Naive thymus-derived CD8-positive, alpha-beta T cell (primary cell): ENCODE measurements at places on chromosomes 16 and 17.

DNA sequence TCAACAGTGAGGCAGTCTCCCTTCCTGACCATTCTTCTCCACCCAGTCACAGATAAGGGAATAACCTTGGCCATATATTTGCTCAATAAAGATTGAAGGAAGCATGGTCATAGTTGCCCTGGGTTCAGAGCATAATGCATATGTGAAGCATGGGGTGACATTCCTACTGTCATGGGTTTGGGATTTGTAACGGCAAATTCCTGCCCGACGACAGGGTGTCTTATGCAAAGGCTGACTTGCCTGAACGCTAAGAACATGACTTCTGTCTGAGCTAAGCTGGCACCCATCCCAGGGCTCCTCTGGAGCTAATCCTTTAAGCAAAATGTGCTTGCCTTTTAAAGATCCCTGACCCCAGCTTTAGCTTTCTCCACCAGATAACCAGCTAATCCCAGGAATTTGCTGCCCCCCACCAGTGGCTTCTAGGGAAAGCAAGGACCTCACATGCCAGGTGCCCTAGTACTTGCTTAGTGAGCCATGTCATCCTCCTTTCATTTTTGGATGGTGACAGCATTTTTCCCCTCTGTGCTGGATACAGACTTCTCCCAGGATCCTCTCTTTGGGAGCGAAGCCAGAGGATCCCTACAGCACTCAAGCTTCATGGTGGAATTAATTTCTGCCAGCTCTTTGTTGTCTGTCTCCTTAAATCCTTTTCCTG, 11.7 kb downstream of the SLC7A6OS start:
- H3K27ac ChIP-seq: no peak overlapping the region
- peaks cover 30% of the 10 kb centered on the region for H3K36me3 ChIP-seq
- DNase-seq: no peak

- peak overlapping the region; percentile 74 for H3K27ac ChIP-seq
- peak overlapping the region; percentile 62 for H3K4me3 ChIP-seq
- H3K27me3 ChIP-seq: no peaks in the 10 kb centered on the region
Measured at GRCh38 chr17:35467824-35468223, 19.3 kb upstream of the SLFN13 start.

DNA sequence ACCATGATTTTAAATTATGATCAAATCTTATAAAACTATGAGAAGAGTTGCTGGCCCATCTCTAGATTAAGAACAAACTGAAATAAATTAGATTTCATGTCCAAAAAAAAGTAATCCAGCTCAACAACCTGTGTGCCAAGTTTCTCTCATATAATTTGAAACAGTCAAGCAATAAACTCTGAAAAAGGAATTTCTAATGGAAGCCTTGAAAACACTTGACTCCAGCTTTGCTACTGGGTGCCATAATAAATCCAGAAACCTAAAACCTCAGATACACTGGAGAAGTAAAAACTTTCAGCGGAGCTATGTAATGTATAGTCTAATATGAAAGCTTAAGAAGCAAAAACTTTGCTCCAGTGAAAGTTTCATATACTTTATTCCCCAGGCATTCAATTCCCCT, 25.5 kb downstream of the RPGRIP1L start:
- H3K27me3 ChIP-seq: no peaks in the 10 kb centered on the region
- H3K4me3 ChIP-seq: no peak overlapping the region
- peaks cover 16% of the 10 kb centered on the region for H3K36me3 ChIP-seq
- no peak for DNase-seq

- no peaks in the 10 kb centered on the region for H3K27me3 ChIP-seq
- H3K4me1 ChIP-seq: peaks cover 34% of the 10 kb centered on the region
- H3K36me3 ChIP-seq: no peaks in the 10 kb centered on the region
- DNase-seq: peak; percentile 37
Measured at GRCh38 chr16:70696952-70697593, 11.2 kb upstream of the MTSS2 start.

DNA sequence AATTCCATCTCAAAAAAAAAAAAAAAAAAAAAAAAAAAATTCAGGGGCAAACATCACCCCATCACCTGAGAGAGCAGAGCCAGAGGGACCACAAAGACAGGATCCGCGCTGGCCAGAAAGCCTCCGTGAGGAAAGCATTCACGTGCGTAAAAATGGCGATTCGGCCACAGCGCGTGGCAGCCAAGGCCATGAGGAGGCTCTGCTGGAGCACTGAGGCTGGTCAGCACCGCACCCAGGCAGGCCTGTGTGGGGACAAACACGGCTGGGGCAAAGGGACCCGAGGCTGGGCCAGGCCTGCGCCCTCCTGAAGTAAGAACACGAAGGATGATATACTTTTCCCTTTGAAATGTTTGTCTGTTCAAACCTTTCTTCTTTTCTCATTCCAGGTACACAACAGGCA, 45.2 kb downstream of the MAP1LC3B start:
- no peak overlapping the region for H3K27ac ChIP-seq
- peaks cover 22% of the 10 kb centered on the region for H3K4me1 ChIP-seq
- DNase-seq: no peak

- H3K4me3 ChIP-seq: peak overlapping the region; percentile 65
- no peaks in the 10 kb centered on the region for H3K27me3 ChIP-seq
- H3K27ac ChIP-seq: no peak overlapping the region
- H3K4me1 ChIP-seq: peaks cover 25% of the 10 kb centered on the region
Measured at GRCh38 chr17:32558997-32559650, 72.3 kb downstream of the CDK5R1 start.

DNA sequence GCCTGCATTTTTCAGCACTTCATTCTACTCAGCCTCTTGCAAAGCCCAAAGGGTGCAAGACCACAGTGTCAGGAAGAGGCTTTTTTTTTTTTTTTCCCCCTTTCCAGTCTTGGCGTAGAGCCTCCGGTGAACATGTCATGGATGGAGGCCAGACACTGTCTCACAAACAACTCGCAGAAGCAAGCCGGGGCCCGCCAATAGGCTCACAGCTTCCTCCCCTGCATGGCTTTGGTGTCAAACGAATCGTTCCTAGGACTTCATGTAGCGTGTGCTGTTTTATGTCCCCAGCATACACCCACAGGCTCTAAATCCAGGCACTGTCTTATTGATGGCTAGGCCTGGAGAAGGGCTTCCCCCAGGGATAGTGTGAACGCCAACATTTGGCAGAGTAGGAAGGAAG, 457.7 kb upstream of the MAF start:
- H3K4me3 ChIP-seq: no peak overlapping the region
- no peaks in the 10 kb centered on the region for H3K4me1 ChIP-seq
- peaks cover 2% of the 10 kb centered on the region for H3K27me3 ChIP-seq
- H3K36me3 ChIP-seq: no peaks in the 10 kb centered on the region

GRCh38 chr16:75750528-75750927, 24.2 kb upstream of the CPHXL start:
- H3K4me1 ChIP-seq: no peaks in the 10 kb centered on the region
- no peak for DNase-seq
- peaks cover 17% of the 10 kb centered on the region for H3K27me3 ChIP-seq
- H3K27ac ChIP-seq: no peak overlapping the region
- H3K4me3 ChIP-seq: no peak overlapping the region

GRCh38 chr16:11384184-11384955, 39.1 kb downstream of the RMI2 start:
- no peak for DNase-seq
- peaks cover 1% of the 10 kb centered on the region for H3K4me1 ChIP-seq
- H3K27me3 ChIP-seq: no peaks in the 10 kb centered on the region
- H3K36me3 ChIP-seq: peaks cover 14% of the 10 kb centered on the region
- no peak overlapping the region for H3K4me3 ChIP-seq

DNA sequence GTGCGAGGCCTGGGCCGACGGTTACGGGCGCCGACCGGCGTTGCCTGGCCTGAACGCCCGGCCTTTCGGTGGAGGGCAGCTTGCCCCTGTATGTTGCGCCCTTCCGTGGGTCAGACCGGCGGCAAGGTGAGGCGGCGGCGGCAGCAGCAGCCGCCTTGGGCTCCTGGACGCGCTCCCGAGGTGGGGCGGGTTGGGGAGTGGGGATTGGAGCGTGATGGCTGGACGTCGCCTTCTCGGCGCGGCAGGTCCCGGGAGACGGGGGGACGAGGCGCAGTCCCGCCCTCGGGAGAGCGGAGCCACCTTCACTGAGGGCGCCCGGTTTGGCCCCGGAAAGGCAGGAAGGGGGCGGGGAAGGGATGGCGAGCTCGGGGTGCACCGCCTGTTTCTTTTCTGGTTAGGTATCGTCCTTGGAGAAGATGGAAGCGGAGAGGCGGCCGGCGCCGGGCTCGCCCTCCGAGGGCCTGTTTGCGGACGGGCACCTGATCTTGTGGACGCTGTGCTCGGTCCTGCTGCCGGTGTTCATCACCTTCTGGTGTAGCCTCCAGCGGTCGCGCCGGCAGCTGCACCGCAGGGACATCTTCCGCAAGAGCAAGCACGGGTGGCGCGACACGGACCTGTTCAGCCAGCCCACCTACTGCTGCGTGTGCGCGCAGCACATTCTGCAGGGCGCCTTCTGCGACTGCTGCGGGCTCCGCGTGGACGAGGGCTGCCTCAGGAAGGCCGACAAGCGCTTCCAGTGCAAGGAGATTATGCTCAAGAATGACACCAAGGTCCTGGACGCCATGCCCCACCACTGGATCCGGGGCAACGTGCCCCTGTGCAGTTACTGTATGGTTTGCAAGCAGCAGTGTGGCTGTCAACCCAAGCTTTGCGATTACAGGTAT, 671 bp downstream of the DGKE start:
- peak overlapping the region; percentile 95 for H3K27ac ChIP-seq
- peaks cover 70% of the 10 kb centered on the region for H3K4me1 ChIP-seq
- H3K36me3 ChIP-seq: peaks cover 38% of the 10 kb centered on the region
- peak overlapping the region; percentile 96 for H3K4me3 ChIP-seq

GRCh38 chr17:64256913-64257807, 5.9 kb downstream of the TEX2 start:
- no peaks in the 10 kb centered on the region for H3K27me3 ChIP-seq
- H3K27ac ChIP-seq: no peak overlapping the region
- peaks cover 26% of the 10 kb centered on the region for H3K4me1 ChIP-seq
- H3K36me3 ChIP-seq: peaks cover 6% of the 10 kb centered on the region
- DNase-seq: no peak

- peak overlapping the region; percentile 45 for H3K27ac ChIP-seq
- peak overlapping the region; percentile 67 for H3K4me3 ChIP-seq
- peak; percentile 72 for DNase-seq
- peaks cover 92% of the 10 kb centered on the region for H3K4me1 ChIP-seq
- no peaks in the 10 kb centered on the region for H3K27me3 ChIP-seq
- peaks cover 12% of the 10 kb centered on the region for H3K36me3 ChIP-seq
Measured at GRCh38 chr16:68074850-68075555, 10.2 kb upstream of the NFATC3 start.

GRCh38 chr16:17177959-17178905, 292.5 kb downstream of the XYLT1 start:
- no peaks in the 10 kb centered on the region for H3K27me3 ChIP-seq
- no peak overlapping the region for H3K27ac ChIP-seq
- DNase-seq: no peak
- peaks cover 20% of the 10 kb centered on the region for H3K36me3 ChIP-seq
- peaks cover 19% of the 10 kb centered on the region for H3K4me1 ChIP-seq
- H3K4me3 ChIP-seq: no peak overlapping the region

DNA sequence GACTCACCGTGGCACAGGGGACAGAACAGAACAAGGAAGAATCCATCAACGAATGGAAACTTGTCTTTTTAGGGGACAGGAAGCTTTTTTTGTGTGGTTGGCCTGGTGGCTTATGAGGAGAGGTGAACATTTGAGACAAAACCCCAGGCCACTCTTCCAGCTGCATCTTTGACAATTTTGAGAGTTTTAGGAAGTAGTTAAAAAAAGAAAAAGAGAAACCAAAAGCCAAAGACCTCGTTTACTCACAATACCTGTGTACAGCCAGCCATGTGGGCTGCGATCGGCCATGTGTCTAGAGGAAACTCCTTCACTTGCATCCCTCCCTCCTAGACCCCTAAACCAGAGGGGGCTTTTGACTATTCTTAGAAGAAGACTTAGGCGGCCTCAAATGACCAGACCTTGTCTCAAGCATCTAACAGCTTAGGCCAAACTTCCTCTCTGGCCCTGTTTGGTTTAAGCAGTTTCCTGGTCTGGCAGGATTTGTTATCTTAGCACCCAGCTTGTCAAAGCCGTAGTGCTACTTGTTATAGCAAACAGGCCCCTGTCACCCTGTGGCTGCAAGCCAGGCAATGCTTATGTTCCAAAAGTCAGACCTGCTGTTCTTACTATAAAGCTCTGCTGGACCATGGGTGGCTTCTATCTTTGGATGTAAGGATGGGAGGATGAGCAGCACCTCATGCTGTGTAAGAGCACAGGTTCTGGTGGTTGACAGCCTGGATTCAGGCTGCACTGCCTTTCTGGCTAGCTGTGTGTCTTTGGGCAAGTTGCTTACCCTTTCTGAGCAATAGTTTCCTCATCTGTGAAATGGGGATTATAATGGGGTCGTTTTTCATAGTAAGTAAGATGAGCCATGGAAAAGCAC, 17.7 kb downstream of the KSR1 start:
- peak; percentile 39 for DNase-seq
- H3K36me3 ChIP-seq: no peaks in the 10 kb centered on the region
- peaks cover 72% of the 10 kb centered on the region for H3K4me1 ChIP-seq
- peak overlapping the region; percentile 94 for H3K27ac ChIP-seq
- no peaks in the 10 kb centered on the region for H3K27me3 ChIP-seq

DNA sequence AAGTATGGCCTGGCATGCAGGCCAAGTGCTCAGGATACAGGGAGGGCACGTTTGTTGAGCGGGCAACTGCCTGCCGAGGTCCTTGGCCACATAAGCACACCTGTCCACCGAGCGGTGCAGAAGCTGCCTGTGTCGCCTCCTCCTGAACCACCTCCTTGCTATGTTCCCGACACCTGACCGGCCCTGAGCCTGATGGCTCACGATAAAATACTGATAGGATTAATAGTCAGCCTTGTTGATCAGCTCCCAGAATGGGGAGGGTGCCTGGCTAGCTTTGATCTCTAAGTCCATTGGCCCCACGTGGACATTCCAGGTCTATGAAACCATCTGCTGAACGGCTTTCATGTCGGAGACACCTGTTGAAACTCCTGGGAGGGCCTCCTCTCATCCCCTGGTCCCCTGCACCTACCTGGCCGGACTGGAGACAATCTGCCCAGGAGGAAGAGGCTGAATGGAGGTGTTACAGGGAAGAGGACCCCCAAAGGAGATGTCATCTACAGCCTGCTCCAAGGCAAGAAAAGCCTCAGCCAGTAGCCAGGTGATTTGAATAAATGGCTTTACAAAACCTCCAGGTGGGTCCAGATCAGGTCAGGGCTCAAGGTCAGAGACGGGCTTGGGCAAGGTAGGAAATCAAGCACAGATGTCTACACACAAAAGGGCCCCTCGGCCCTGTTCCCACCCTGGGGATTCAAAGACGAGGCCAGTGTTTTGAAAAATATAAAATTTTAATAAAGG, 33.4 kb downstream of the AXIN2 start:
- no peaks in the 10 kb centered on the region for H3K27me3 ChIP-seq
- H3K27ac ChIP-seq: no peak overlapping the region
- peaks cover 8% of the 10 kb centered on the region for H3K36me3 ChIP-seq
- no peak for DNase-seq
- peaks cover 33% of the 10 kb centered on the region for H3K4me1 ChIP-seq

GRCh38 chr16:68202091-68202519, 33.8 kb downstream of the ESRP2 start:
- H3K27ac ChIP-seq: peak overlapping the region; percentile 71
- H3K4me1 ChIP-seq: peaks cover 34% of the 10 kb centered on the region
- DNase-seq: no peak
- no peaks in the 10 kb centered on the region for H3K27me3 ChIP-seq
- peaks cover 57% of the 10 kb centered on the region for H3K36me3 ChIP-seq
- H3K4me3 ChIP-seq: no peak overlapping the region
